ENCODE measurements at places on chromosomes 2 and 18. TPM values are rescaled to one million over a fixed set of nuclear protein-coding genes. Genes with fewer than 3 reads are reported as not detected.

- no peak overlapping the region for H3K4me3 ChIP-seq
- no peak overlapping the region for H3K27ac ChIP-seq
- H3K4me1 ChIP-seq = no peaks in the 10 kb centered on the region
- no peaks in the 10 kb centered on the region for H3K36me3 ChIP-seq
- no peak for DNase-seq
These were observed 88.2 kb downstream of the ASAP2 start for GRCh38 chr2:9294764-9295163.

DNA sequence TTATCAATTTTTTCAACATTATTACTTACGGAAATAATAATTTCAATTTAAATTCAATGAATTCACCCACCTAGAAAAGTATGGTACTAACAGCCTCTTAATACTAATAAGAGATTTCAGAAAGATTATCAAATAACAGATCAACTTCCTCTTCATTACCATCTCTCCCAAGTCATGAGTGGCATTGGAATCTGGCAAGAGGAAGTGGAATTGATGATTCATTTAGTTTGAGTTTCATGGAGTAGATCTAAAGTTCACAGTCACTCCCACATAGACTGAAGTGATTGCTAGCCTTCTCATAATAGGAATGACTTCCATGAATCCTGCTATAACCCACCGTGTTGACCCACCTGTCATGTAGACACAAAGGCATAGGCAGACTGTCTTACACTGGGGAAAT lies 77.7 kb upstream of the WDR75 start:
- DNase-seq = no peak
- H3K4me1 ChIP-seq = no peaks in the 10 kb centered on the region
- no peak overlapping the region for H3K4me3 ChIP-seq
- H3K36me3 ChIP-seq = no peaks in the 10 kb centered on the region

- no peaks in the 10 kb centered on the region for H3K36me3 ChIP-seq
- H3K27ac ChIP-seq = no peak overlapping the region
- H3K27me3 ChIP-seq = no peaks in the 10 kb centered on the region
- no peak overlapping the region for H3K4me3 ChIP-seq
These were observed 30.6 kb downstream of the MYO7B start for GRCh38 chr2:127566139-127566417.

DNA sequence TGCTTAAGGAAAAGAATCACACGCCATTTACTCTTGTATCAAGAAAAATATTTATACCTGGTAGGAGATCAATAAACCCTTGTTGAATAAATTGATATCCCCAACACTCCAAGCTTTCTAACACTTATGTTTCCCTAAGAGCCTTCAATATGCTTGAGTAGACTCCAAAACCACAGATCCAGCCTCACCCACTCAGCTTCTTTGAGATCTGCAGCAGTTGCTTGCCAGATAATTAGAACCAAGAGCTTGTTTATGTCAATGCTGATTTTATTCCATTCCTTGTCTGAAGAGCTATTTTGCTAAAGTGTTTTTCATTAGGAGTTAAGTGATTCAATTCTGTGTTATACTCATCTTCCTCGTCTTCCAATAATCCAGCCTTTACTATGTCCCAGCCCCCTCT lies 26.3 kb upstream of the CRIM1 start:
- peak overlapping the region; percentile 44 for H3K27ac ChIP-seq
- H3K27me3 ChIP-seq = no peaks in the 10 kb centered on the region
- H3K4me3 ChIP-seq = no peak overlapping the region
- no peaks in the 10 kb centered on the region for H3K36me3 ChIP-seq

Gene NAT8
- not detected for total RNA-seq

Gene SLC11A1
- total RNA-seq = 16.1 TPM

GRCh38 chr2:164028814-164029534 lies 293.2 kb upstream of the FIGN start:
- no peaks in the 10 kb centered on the region for H3K27me3 ChIP-seq
- H3K27ac ChIP-seq = no peak overlapping the region
- DNase-seq = no peak
- no peaks in the 10 kb centered on the region for H3K36me3 ChIP-seq
- no peaks in the 10 kb centered on the region for H3K4me1 ChIP-seq

Gene ERFE
- not detected for total RNA-seq

- no peaks in the 10 kb centered on the region for H3K27me3 ChIP-seq
- no peak overlapping the region for H3K4me3 ChIP-seq
- no peaks in the 10 kb centered on the region for H3K4me1 ChIP-seq
- no peaks in the 10 kb centered on the region for H3K36me3 ChIP-seq
These were observed 929.1 kb downstream of the DSC3 start for GRCh38 chr18:30113454-30113853.

DNA sequence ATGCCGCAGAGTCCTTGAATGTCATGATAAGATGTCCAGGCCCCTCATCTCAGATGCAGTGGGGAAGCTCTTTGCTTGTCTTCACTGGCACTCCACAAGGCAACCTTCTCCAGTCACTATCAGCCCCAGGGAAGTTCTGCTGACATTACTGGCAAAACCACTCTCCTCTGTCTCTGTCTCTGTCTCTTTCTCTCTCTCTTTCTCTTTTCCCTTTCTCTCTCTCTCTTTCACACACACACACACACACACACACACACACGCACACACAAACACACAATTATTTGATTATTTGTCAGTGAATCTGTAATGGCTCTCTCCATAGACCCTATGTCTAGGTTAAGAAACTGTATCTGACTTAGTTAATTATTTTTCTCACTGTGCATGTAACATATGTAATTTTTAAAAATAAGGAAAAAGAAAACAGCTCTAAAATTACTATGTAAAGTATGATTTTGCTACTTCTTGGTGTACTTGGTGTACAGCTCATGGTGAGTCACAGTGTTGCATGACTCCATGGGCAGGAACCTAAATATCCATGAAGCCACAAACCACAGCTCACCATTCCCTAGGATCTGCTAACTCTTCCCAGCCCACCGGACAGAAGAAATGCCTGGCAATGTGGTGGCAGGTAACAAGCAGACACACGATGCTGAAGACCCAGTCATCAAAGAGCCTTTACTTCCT lies 594.9 kb upstream of the ID2 start:
- no peak overlapping the region for H3K27ac ChIP-seq
- no peak overlapping the region for H3K4me3 ChIP-seq
- no peaks in the 10 kb centered on the region for H3K36me3 ChIP-seq
- DNase-seq = no peak
